ENCODE measurements at places on chromosomes 13 and 19. TPM values are rescaled to one million over a fixed set of nuclear protein-coding genes. Genes with fewer than 3 reads are reported as not detected.

SELENOW gene
- total RNA-seq = 291 TPM

STARD13 gene
- total RNA-seq = 36.4 TPM

DNA sequence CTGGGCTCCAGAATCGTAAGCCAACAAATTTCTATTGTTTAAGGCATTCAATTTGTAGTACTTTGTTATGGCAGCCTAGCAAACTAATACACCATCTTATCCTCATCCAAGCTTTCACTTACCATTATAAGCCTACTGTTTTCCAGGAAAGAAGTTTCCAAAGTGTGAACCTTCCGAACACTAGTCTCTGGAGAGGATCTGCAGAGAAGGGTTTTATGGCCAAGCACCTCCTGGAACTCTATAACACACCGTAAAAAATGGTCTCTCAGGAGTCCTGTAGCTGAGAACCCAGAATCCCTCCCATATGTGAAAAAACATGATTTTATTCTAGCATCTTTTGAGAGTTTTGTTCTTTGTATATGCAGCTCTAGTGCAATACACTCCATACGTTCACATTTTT lies 142.1 kb downstream of the POSTN start:
- peaks cover 4% of the 10 kb centered on the region for H3K27me3 ChIP-seq
- no peaks in the 10 kb centered on the region for H3K4me1 ChIP-seq
- peaks cover 4% of the 10 kb centered on the region for H3K36me3 ChIP-seq

- no peaks in the 10 kb centered on the region for H3K36me3 ChIP-seq
- H3K27ac ChIP-seq = no peak overlapping the region
- H3K4me1 ChIP-seq = no peaks in the 10 kb centered on the region
- no peak for DNase-seq
- H3K4me3 ChIP-seq = no peak overlapping the region
- H3K27me3 ChIP-seq = no peaks in the 10 kb centered on the region
Measured at GRCh38 chr13:36038785-36039555, 92.2 kb downstream of the DCLK1 start.

ODAD3 gene
- 2.6 TPM for total RNA-seq

DNA sequence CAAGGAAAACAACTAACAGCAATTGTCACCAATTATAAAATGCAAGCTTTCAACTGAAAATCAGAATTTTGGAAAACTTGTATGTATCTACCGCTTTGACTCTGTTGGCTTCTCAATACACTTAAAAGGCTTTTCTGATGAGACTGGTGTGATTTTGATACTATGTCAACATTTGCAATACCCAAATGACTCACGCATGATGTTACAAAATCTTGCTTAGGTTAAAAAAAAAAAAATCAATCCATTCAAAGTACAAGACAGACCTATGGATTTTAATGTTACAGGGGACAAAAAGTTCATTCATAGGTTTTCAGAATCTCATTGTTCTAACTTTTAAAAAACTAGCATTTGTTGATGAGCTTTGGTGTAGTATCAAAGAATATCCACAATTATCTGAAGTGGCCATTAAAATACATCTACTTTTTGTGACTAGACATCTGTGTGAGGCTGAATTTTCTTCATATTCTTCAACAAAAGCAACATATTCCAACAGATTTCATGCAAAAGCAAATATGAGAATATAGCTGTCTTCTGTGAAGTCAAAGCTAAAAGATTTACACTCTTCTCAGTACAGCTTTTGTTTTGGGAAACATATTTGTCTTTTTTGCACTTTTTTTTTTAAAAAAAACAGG lies 10.7 kb downstream of the ELF1 start:
- H3K4me3 ChIP-seq = no peak overlapping the region
- H3K27ac ChIP-seq = no peak overlapping the region
- DNase-seq = no peak
- no peaks in the 10 kb centered on the region for H3K27me3 ChIP-seq
- no peaks in the 10 kb centered on the region for H3K36me3 ChIP-seq

DNA sequence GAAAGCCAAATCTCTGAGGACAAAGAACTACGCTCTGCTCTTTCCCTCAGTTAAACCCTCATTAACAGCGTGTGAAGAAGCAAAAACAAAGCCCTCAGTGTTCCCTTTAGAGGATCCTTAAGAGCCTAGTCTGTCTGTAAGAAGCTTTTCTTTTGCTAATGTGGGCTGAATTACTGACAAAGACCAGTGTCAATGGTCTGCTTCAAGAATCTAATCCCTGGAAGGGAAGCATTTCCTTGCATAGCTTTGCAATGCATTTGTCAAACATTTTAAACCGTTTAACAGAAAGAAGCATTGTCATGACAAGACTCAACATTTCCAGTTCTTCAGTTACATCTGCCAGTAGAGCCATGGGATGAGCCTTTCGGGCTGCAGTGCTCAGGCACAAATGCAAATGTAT lies 64.9 kb downstream of the EDNRB start:
- peaks cover 2% of the 10 kb centered on the region for H3K4me1 ChIP-seq
- no peak for DNase-seq
- H3K36me3 ChIP-seq = no peaks in the 10 kb centered on the region
- no peak overlapping the region for H3K4me3 ChIP-seq
- H3K27me3 ChIP-seq = peaks cover 2% of the 10 kb centered on the region

GNG7 gene
- total RNA-seq = 8.0 TPM

DNA sequence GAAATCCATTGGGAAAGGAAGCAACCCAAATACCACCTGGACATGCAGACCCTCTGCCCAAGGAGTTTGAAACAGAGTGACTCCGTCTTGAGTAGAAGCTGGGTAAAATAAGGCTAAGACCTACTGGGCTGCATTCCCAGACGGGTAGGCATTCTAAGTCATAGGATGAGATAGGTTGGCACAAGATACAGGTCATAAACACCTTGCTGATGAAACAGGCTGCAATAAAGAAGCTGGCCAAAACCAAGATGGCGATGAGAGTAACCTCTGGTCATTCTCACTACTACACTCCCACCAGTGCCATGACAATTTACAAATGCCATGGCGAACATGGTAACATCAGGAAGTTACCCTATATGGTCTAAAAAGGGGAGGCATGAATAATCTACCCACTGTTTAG lies 40.2 kb downstream of the RFXAP start:
- H3K4me1 ChIP-seq = no peaks in the 10 kb centered on the region
- no peak overlapping the region for H3K4me3 ChIP-seq
- no peak overlapping the region for H3K27ac ChIP-seq
- no peaks in the 10 kb centered on the region for H3K27me3 ChIP-seq
- DNase-seq = no peak

ZIK1 gene
- 21.5 TPM for total RNA-seq

GRCh38 chr19:17687857-17688784 lies at the start of gene UNC13A:
UNC13A (minus strand) TSS chr19:17688354; CDS start chr19:17688199, 155 bp downstream.
- H3K27ac ChIP-seq = peak within 1 kb of the TSS; percentile 89
- no peaks in the 10 kb centered on the region for H3K36me3 ChIP-seq
- peak within 1 kb of the TSS; percentile 99 for H3K4me3 ChIP-seq
- peaks cover 3% of the 10 kb centered on the region for H3K4me1 ChIP-seq

DNA sequence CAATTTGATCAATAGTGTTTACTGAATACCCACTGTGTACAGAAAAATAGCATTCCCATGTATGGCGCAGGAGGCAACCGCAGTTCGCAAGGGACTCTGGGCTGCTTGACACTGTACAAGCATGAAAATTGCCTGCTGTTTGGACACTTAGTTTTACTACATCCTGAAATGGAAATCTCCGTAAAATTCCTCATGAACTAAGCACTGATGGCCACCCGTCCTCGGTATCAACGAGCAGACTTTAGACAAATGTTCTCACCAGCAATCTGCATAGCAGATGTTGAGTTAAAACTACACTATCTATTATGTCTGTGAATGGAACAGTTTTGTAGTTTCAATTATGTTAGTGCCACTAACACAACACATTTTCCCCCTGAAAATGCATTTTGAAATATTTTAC lies 294.7 kb downstream of the DCLK1 start:
- no peaks in the 10 kb centered on the region for H3K27me3 ChIP-seq
- no peak for DNase-seq
- no peaks in the 10 kb centered on the region for H3K36me3 ChIP-seq
- H3K4me3 ChIP-seq = no peak overlapping the region

DNA sequence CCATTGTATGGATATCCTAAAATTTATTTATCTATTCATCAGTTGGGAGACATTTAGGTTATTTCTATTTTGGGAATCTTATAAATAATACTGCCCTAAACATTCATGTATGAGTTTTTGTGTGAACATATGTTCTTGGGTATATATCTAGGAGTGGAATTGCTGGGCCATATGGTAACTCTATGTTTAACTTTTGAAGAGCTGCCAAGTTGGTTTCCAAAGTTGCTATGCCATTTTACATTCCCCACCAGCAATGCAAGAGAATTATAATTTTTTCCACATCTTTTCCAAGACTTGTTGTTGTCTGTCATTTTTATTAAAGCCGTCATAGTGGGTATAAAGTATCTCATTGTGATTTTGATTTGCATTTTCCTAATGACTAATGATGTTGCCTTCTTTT lies 48.2 kb upstream of the CALM3 start:
- H3K4me3 ChIP-seq = no peak overlapping the region
- peaks cover 5% of the 10 kb centered on the region for H3K36me3 ChIP-seq
- H3K27ac ChIP-seq = no peak overlapping the region
- no peaks in the 10 kb centered on the region for H3K4me1 ChIP-seq
- no peaks in the 10 kb centered on the region for H3K27me3 ChIP-seq
- DNase-seq = no peak

DNA sequence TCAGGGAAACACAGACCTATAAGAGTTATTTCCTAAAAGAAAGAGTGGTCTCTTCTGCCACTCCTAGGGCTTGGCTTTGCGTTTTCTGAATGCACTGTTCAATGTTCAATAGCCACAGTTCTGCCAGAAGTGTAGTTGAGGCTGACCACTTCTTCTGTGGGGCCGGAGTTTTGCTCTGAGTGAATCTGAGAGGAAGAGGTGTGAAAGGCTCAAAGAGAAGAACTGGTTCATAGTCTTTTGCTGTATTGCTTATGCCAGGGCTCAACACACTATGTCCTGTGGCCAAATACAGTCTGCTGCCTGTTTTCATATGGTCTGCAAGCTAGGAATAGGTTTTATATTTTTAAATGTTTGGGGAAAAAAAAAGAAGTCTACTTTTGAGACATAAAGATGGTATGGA lies 128.2 kb downstream of the STOML3 start:
- DNase-seq = no peak
- H3K4me1 ChIP-seq = no peaks in the 10 kb centered on the region
- H3K27me3 ChIP-seq = no peaks in the 10 kb centered on the region
- H3K36me3 ChIP-seq = no peaks in the 10 kb centered on the region

MYBPC2 gene
- 0.61 TPM for total RNA-seq

- H3K4me3 ChIP-seq = no peak overlapping the region
- H3K27ac ChIP-seq = no peak overlapping the region
- no peaks in the 10 kb centered on the region for H3K4me1 ChIP-seq
- H3K36me3 ChIP-seq = no peaks in the 10 kb centered on the region
Measured at GRCh38 chr19:35442091-35442490, 6.0 kb upstream of the FFAR2 start.

- peaks cover 12% of the 10 kb centered on the region for H3K27me3 ChIP-seq
- DNase-seq = no peak
- no peak within 1 kb of the TSS for H3K27ac ChIP-seq
- no peak within 1 kb of the TSS for H3K4me3 ChIP-seq
- H3K4me1 ChIP-seq = peaks cover 4% of the 10 kb centered on the region
- peaks cover 6% of the 10 kb centered on the region for H3K36me3 ChIP-seq
Measured at GRCh38 chr19:6720369-6721137, at the start of gene C3. C3 (minus strand) TSS chr19:6720650; CDS start chr19:6720589, 61 bp downstream.

GRCh38 chr19:45179072-45179891 lies 698 bp downstream of the BLOC1S3 start:
- H3K4me3 ChIP-seq = peak overlapping the region; percentile 99
- peak; percentile 56 for DNase-seq
- no peaks in the 10 kb centered on the region for H3K36me3 ChIP-seq

DNA sequence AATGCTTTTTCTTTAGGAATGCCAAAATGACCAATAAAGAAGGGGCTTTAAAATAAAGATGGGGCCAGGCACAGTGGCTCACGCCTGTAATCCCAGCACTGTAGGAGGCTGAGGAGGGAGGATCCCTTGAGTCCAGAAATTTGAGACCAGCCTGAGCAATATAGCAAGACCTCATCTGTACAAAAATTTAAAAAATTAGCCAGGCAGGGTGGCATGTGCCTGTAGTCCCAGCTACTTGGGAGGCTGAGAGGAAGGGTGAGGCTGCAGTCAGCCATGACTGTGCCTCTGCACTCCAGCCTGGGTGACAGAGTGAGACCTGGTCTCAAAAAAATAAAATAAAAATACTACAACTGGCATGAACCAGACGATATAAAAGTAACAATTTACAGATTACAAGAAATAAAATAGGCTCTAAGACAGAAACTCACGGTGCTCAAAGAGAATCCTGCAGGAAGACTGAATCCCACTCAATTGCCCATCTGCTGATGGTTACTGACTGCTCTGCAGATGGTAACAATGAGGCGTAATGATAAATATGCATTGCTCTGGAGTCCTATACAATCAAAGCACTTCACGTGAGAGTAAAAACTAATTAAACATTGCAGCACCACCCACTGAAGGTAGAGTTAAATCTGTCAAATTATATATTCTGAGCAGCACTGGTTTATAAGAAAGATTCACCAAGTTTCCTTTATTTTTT lies 93.2 kb downstream of the LHFPL6 start:
- H3K4me1 ChIP-seq = no peaks in the 10 kb centered on the region
- H3K36me3 ChIP-seq = no peaks in the 10 kb centered on the region
- no peaks in the 10 kb centered on the region for H3K27me3 ChIP-seq
- H3K4me3 ChIP-seq = no peak overlapping the region
- no peak for DNase-seq

DNA sequence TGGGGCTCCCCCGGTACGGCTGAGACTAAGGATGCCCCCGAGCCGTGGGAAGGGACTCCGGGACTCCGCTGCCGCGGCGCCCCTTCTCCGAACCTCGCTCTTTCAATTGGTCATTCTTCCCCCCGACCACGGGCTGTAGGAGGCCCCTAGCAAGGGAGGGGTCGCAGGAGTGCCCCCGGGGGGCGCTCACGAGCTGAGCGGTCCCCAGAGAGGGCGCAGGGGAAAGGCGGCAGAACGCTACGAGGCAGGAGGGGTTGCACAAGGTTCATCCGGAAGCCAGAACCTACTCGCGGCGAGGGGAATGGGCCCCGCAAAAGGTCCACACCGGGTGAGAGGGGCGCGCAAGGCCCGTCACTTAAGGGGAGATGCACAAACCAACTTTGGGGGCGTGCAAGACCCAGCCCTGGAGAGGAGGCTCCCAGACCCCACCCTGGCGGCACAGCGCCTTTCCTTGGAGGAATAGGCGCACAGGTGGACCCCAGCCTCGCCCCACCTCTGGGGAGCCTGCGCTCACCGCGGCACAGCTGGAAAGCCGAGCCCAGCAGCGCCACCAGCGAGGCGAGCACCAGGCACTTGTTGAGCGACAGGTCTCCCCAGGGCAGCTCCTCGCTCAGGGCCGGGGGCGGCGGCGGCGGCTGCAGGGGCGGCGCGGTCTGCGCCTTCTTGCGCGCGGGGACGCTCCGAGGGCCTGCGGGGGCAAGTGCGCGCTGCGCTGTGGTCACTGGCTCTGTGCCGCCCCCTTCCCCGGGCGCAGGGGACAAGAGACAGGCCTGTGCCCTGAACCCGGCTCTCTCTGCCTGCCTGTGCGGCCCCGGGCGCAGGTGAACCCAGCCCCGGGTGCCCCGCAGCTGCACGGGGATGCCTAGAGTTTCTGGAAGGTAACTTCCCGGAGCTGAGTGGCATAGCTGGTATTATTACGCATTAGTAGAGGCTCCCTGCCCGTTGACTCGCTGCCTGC lies 2.8 kb downstream of the JSRP1 start:
- H3K36me3 ChIP-seq = no peaks in the 10 kb centered on the region
- peak; percentile 37 for DNase-seq
- H3K27me3 ChIP-seq = peaks cover 3% of the 10 kb centered on the region
- peak overlapping the region; percentile 70 for H3K4me3 ChIP-seq

PLK5 gene
- 0.69 TPM for total RNA-seq

GRCh38 chr13:94112227-94112626 lies 367.3 kb downstream of the DCT start:
- no peaks in the 10 kb centered on the region for H3K27me3 ChIP-seq
- no peak overlapping the region for H3K27ac ChIP-seq
- peaks cover 15% of the 10 kb centered on the region for H3K4me1 ChIP-seq
- H3K36me3 ChIP-seq = no peaks in the 10 kb centered on the region
- H3K4me3 ChIP-seq = no peak overlapping the region
- no peak for DNase-seq

LRRC63 gene
- not detected for total RNA-seq

Data from glutamatergic neuron (in vitro differentiated cells).